Central memory CD8-positive, alpha-beta T cell (primary cell): ENCODE measurements at places on chromosomes 4 and X.
A peak's percentile ranks its signal among the peaks of the same experiment; 100 is the strongest.

DNA sequence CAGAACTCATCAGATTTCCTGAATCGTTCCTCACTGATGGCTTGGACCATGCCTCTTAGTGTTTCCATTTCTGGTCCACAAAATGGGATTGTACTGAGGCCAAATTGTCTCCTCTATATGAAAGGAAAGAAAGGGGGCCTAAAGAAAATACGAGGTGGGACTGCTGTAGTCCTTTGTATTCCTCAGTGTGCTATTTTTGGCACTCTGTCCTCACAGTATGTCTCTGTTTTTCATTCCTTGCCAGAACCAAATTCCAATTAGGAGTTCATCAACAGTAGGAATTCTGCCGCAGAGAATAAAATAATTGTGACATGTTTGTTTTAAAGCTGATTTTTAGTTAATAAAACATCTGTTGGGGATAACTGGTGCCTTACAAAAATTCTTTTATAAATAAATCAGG is 515.7 kb downstream of the SMARCA1 start:
- no peak for DNase-seq

DNA sequence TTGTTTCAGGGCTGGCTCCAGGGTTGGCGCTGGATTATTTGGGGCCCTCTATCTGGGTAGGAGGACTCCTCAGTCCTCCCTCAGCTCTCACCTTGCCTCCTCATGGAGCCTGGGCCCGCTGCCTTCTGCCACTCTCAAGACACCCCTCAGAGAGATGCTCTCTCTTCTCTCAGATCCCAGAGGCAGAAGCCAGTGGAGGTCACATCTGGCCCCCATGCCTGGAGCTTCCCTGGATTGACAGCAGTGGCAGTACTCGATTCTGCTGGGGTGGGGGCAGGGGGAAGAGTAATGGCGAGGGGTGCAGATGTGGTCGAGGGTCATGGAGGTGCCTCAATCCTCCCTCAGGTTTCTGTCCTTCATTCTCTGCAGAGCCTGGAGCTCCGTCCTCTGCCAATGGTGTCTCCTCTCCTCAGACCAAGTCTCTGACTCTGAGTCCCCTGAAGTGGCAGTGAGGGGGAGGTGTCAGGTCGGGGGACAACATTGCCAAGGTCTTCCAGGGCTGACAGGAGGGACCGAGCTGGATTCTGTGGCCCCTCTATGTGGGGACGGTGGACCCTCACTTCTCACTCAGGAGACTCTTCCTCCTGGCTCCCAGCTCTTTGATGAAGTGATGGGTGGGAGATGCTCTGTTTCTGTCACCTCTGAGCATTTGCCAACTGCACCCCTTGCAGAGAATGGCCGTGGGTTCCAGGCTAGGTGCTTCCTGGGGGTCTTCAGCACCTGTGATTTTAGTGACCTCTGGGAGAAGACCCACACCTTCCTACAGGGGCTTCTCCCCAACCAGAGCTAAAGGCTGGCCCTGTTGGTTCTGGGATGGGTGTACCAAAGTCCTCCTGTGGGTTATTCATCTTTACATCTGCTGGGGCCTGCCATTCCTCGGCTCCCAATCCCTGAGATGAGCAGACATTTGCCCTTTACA is 10.9 kb upstream of the HSFX1 start:
- no peak for DNase-seq

DNA sequence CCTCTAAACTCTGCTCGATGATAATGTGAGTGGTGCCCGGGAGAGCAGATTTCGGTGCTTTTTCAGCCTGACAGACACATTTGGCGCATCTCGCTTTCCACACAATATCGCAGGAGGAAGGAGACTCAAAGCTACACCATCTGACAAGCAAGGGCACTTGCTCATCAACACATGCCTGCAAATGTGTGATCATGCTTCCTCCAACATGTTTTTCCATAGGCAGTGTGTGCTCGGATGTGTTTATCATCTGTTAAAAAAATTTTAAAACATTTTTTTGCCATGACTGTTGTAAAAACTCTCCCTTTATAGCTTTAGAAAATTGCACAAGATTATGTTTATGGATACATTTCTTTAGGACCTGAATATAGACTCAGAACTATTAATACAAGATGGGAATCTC is 170.3 kb upstream of the PUDP start:
- DNase-seq: no peak

DNA sequence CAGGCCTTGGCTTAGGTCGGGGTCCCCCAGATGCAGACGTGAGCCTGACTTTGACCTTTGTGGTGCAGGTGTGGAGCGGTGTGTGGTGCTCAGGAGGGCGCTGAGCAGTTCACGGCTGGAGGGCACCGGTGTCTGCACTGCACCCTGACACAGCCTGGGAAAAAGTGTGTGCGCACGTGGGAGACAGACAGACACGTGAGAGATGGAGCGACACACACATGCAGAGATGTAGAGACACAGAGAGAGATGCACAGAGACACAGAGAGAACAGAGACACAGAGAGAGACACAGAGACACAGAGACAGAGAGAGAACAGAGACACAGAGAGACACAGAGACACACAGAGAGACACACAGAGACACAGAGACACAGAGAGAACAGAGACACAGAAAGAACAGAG is 6.2 kb upstream of the HTRA3 start:
- DNase-seq: no peak

GRCh38 chrX:44264936-44265335 is 78.5 kb downstream of the EFHC2 start:
- no peak for DNase-seq

GRCh38 chrX:18871161-18871890 is 112.6 kb downstream of the PHKA2 start:
- DNase-seq: no peak

GRCh38 chr4:15158406-15159091 is 156.3 kb downstream of the CPEB2 start:
- no peak for DNase-seq

GRCh38 chr4:124591637-124592036 is 120.9 kb downstream of the ANKRD50 start:
- DNase-seq: no peak

DNA sequence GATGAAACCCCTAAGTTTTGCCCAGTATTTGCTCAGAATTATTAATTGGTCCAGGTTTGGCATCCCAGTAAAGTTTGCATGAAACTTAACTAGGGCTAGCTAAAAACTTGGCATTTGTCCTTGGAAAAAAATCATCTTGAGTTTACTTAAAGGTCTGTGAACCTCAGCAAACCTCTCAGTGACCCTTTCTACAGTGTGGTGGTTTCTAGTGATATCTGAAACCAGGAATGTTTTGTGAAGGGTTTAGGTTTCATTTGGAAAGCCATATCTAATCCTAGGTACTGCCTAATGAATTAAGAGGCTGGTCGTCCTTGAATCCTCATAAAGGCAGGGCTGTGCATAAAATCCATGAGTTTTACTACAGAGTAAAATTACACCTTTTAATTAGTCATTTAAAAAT is 218.5 kb upstream of the ANKRD50 start:
- DNase-seq: no peak

GRCh38 chr4:81652069-81652478 is 180.4 kb upstream of the RASGEF1B start:
- no peak for DNase-seq

GRCh38 chrX:47556045-47556623 is 4.9 kb upstream of the ARAF start:
- peak; percentile 58 for DNase-seq

- DNase-seq: no peak
Measured at GRCh38 chr4:101141230-101141629, 206.1 kb downstream of the PPP3CA start.

DNA sequence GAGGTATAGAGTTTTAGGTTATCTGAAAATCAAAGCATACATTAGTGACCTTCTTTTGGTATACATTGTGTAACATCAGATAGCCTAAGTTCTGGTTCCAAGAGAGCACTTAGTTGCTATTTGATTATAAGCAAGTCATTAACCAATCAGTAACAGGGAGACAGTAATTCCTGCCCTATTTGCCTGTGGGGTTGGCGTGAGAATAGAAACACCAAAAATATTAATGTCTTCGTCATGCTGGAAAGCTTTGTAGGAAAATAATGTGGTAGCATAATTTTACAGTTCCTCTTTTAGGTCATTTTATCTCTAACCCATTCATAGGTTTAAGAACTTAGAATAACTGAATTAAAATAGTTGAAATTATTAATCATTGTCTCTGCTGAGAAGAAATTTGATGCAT is 37.8 kb downstream of the NPNT start:
- DNase-seq: no peak

DNA sequence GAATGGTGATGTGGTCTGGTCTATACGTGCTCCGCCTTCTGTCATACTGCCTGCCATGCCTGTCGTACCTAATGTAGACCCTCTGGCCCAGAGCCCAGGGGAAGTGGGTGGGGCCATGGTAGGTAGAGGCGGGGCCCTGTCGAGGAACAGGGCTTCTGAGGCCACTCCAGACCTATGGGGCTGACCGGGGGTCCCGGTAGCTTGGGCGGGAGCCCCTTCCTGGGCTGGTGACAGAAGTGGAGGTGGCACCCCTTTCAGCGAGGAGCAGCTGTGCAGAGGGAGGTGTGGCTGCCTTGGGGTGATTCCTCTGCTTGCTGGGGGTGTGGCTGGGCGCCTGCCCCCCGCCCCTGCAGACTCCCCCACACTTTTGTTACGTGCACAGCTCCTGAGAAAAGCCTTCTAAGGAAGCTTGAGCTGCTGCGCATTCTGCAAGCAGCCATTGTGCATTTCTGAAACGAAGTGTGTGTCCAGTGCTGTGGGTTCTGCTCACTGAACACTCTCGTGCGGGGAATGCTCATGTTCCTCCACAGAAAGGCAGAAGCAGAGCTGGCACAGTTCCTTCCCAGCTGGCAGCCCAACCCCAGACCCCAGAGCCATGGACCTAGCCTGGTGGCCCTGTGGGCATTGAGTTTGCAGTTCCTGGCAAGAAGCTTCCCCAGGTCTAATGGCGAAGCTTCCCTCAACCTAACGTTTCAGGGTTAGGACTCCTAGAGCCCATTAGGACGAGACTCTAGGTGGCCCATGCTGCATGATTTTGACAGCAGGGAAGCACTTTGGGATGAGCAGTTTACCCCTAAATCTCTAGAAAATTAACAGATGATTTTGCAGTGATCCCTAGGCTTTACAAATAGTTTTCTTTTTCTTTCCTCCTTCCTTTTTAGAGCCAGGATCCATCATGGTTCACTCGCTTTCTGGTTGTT is 72.7 kb upstream of the HGFAC start:
- no peak for DNase-seq
